ENCODE measurements at places on chromosomes 2 and 18.

DNA sequence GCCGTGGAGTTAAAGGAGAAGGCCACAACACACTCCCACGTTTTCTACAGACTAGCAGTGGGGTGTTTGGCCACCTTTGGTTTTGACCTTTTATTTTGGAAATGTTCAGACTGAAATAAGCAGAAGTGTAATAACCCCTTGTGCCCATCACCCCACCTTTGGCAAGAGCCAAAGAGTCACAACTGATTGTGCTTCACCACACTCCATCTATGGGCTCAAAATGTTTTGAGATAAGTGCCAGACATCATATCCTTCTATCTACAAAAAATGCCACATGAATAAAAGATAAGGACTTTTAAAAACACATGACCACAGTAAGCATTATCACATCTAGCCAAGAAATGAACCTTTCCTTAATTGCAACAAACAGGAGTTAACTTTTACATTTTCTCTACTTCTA is 9.9 kb upstream of the GPR35 start:
- DNase-seq, result no peak

DNA sequence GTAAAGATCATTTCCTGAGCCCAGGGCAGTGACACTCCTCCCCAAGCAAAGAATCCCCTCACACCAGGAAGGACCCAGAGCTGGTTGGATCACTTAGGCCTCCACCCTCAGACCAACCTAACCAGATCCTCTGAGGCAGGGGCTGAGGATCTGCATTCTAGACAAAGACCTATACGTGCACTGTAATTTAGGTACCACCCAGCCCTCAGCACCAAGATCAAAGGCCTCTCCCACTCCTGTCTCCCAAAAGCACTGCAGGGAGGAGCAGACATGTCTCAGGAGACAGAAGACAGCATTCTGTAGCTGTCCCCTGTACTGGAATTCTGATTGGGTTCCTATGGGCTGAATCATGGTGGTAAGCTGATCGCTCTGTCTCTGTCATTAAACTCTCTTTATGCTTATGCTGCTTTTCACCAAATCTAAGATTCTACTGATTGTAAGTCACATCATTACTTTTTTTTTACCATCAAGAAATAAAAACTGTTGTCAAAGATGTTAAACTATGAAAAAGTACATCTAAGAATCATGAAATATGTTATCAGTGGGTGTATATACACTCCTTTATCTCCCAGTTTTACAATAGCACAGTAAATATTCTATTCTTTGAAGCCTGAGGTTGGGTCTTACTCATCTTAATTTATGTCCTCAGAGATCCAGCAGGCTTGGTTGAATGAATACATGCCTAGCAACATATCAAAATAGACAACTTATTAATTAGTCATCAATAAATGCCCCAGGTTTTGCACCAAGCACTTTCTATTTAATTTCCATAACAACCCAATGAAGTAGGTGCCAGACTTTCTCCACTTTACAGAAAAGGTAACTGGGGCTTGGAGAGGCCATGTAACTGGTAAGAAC is 28.3 kb downstream of the MCFD2 start:
- no peak for DNase-seq

- DNase-seq, result no peak
Measured at GRCh38 chr2:105635564-105635963, 109.1 kb upstream of the NCK2 start.

GRCh38 chr2:212912445-212913103 is 238.8 kb downstream of the IKZF2 start:
- DNase-seq, result peak; percentile 6

DNA sequence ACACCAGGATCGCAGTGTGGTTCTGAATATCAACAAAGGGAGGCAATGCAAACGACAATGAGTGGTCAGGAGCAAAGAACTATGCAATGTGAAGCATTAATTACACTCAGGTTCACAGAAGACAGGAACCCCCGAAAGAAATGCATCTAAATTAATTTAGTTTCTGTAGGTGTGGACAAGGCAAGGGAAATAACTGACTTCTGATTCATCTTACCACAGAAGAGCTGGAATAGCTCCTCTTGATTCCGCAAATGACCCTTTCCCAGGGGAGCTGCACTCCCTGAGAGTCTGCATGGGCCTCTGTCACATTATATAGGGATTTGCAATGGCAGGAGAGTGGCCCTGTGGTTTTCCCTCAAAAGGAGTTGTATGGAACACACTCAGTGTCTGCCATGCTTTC is 263.9 kb upstream of the APCDD1 start:
- DNase-seq, result no peak

All from nucleus accumbens (tissue), 56 donors.